Esophagus muscularis mucosa (tissue), 4 donors: ENCODE measurements at places on chromosomes 3 and 15.

DNA sequence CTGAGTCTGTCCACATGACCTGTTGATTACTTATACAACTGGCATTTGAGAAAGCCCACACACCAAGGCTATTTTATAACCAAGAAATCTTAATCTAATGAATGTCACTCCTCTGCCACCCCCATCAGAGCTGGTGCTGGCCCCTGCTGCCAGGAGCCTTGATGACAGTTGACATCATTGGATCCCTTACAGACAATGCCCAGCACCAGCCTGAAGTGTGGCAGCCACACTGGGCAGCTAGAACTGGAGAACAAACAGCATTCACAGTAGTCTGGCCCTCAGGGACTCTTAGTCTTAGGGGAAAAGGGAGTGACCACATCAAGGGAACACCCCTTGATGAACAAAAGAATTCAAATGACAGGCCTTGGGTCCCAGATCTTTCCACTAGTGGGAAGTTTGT is 840.6 kb downstream of the EPHA3 start:
- no peak for DNase-seq

DNA sequence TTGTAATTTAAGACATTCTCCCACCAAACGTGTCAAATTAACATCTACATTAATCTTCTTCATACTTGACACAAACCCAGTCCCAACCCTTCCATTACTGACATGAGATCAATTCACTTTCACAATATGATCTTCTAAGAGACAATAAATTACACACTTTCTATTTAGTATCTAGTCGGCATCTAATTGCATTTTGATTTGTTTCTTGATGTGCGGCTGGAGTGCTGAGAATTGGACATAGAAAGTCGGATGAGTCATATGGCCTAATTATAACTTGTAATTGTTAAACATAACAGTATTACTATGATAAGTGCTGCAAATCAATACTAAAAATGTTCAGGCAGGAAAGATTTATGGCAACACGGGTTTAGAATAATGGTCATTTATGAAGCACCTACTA is 78.4 kb upstream of the RORA start:
- DNase-seq = no peak

- DNase-seq = no peak
Measured at GRCh38 chr3:49495023-49495422, 25.0 kb downstream of the DAG1 start.

- peak; percentile 93 for DNase-seq
Measured at GRCh38 chr15:34038023-34038870, 757 bp downstream of the AVEN start.

- DNase-seq = no peak
Measured at GRCh38 chr3:45583021-45583851, 11.3 kb upstream of the LIMD1 start.

- no peak for DNase-seq
Measured at GRCh38 chr3:18650731-18651130, 225.6 kb upstream of the SATB1 start.

DNA sequence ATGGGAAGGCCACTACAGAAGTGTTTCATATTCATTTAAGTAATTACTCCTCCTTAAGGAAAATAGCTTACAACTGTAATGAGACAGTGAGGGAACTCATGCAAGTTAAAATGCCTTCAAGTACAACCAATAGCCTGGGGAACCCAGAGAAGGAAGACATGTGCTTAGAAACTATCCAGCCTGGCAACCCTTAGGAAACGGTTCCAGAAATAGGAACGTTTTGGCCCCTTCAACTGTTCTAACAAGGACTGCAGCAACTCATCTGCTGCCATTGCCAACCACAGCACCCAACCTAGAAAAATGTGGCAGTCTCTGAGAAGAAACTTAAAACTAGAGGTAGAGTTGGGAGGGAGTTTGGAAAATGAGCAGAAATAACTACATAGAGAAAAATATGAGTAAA is 147.5 kb upstream of the STRIT1 start:
- peak; percentile 0 for DNase-seq

DNA sequence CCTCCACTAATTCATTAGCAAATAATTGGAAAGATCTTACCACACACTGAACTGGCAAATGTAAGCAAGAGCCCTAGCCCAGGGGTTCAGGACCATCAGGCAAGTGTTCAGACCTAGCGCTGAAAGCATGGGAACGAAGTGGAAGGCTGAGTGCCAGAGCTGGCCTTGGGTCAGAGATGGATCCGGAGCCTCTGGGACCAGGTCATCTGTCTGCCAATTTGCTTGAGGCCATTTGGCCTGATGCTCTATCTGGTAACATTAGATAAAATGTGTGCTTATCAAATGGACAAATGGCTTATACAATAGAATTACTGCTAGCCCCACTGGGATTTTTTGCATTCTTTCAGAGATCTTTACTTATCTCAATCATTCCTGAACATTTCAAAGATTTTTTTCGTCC is 1.4 kb upstream of the TMC3 start:
- no peak for DNase-seq

GRCh38 chr3:29057326-29057725 is 223.5 kb upstream of the RBMS3 start:
- DNase-seq = no peak

GRCh38 chr3:140292684-140293083 is 357.7 kb downstream of the CLSTN2 start:
- no peak for DNase-seq

DNA sequence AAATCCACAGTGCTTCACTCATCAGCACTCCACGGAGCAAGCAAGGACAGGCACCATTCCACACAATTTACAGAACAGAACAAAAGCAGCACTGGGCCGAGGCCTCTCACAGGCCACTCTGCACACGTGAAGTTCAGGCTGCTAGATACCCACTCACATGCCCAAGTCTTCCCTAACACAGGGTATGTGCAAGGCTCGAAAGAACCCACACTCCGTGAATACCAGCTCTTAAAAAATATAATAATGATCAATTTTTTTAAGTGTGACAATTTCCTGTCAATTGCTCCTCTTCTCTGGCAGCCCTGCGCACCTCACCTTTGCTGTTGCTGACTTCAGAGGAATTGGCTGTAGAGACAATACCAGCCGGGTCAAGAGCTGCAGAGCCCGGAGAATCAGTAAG is 19.0 kb downstream of the XPC start:
- DNase-seq = peak; percentile 82

GRCh38 chr15:69303337-69304181 is 4.8 kb downstream of the PAQR5 start:
- DNase-seq = no peak

DNA sequence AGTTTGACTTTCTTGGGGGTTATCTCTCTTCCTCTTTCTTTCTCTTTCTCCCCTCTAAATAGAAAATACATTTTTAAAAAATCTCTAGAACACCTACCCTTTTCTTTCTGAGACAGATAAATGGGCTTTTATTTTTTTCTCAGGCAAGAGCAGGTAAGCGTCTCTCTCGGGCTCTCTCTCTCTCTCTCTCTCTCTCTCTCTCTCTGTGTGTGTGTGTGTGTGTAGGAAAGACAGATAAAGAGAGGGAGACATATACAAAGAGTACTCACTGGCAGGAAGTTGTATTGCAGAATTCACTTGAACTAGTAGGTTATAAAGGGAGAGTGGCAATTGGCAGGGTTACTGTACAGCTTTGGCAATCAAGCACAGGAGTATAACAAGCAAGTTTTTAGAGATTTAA is 118.1 kb upstream of the LSAMP start:
- no peak for DNase-seq

DNA sequence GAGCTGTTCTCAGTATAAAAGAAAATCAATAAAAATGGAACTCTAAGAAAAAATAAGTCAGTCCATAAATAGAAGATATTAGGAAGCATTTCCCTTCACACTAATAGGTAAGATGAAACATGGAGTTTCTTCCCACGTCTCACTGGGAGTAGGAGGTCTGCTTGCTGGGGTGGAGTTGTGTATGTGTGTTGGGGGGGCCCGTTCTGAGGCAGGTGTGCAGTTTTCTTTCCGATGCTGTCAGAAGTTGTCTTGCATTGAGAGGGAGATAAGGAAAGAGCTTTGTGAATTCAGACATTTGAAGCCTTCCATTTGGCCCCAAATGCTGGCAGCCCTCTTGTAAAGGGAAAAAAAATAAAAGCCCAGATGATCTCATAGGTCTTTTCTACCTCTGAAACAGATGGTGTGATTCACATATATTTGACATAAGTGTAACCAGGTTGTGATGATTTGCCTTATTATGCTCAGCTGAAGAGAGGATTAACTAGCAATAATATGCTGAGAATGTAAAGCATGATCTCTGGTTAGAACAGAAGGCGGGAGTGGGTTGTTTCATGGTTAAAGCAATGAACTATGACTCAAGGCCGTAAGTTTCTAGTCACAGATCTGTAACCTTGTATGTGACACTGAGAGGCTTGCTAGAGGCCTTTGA is 8.8 kb downstream of the RASGRP1 start:
- DNase-seq = no peak

DNA sequence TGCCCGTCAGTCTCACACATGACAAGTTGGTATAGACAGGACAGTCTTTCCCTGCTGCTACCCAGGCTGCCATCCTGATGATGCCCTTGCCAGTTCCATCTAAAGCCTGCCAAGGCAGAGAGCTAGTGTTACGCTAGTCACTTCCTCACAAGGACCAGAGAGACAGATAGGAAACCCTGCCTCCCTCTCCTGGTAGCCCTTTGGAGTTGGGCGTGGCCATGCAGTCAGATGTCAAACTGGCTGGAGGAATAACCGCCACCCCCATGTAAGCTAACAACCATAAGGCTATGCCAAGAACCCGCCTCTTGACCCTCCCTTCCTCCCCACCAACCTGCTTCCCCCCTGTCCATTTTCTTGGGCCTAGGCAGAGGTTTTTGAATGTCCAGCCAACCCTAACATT is 2.8 kb downstream of the TMEM115 start:
- DNase-seq = no peak

GRCh38 chr3:98788651-98789050 is 25.5 kb downstream of the ST3GAL6 start:
- DNase-seq = no peak

DNA sequence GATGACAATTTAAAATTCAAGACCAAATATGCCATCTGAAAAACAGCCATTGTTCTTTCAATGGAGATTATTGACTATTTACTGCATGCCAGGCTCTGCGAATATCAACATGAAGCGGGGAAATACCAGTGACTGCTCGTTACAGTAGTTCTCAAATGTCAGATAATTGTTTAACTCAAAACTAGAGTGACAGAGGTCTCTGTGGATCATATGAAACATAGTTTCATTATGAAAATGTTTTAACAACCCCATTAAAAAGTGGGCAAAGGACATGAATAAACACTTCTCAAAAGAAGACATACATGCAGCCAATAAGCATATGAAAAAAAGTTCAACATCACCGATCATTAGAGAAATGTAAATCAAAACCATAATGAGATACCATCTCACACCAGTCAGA is 50.0 kb upstream of the GPR149 start:
- DNase-seq = no peak
